ENCODE measurements at places on chromosomes 6 and 20.
A peak's percentile ranks its signal among the peaks of the same experiment; 100 is the strongest.

GRCh38 chr6:6674872-6675271, 86.4 kb downstream of the LY86 start:
- no peak for DNase-seq

DNA sequence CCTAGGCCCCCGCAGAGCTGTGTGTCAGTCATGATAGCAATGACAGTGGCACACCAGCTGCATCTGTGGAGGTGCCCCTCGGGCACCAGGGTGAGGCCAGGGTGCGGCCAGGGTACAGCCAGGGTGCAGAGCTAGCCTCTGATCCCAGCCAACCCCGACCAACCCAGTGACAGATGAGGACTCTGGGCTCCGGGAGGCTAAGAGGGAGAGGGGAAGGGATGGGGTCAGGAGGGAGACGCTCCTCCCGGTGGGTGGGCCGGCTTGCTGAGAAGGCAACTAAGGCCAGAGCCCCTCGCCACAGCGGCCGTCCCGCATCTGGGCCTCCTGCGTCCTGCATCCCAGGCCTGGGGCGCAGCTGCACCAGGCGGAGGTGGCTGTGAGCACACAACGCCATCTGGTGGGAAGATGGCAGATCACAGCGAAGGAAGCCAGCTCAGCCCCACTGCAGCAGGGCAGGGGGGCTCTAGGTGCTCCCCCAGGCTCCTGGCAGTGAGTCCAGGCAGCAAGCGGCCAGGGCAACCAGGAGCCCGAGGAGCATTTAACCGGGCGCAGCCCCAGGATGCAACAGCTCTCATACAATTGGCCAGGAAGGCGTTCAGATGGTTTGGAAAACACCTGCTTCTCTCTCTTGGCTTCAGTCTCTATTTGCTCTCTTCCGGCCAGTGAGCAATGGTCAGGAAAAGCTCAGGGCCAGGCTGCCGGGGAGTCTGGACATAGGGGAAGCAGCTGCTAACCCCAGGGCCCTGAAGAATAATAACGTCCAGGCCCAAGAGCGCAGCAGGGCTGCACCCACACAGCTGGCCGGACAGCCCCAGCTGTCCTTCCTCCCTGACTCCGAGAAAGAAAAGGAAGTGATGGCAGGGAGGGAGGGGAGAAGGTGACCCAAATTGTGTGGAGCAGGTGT, 169.4 kb downstream of the TAF4 start:
- DNase-seq = peak; percentile 65

- no peak for DNase-seq
These were observed 95.8 kb downstream of the ARMC2 start for GRCh38 chr6:108944071-108944470.

DNA sequence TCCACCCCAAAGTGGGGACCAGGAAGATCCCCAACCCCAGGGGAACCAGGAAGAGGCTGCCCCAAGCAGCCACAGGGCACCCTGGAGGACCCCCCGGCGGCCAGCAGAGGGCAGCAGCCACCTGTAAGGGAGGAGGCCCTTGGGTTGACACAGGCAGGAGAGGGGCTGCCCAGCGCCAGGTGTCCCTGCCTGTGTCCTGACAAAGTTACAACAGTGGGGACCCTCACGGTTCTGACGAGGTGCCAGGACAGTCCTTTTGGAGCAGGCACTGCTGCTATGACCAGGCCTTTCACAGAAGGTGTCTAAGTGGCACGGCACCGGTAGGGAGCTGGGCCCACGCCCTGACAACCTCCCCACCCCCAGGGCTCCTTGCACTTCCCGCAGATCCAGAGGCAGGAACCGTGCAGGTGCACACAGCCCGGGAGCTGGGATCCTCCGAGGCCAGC, 176.7 kb downstream of the BMP7 start:
- DNase-seq = peak; percentile 88

- no peak for DNase-seq
These were observed 6.0 kb downstream of the CCN5 start for GRCh38 chr20:44720997-44721784.

DNA sequence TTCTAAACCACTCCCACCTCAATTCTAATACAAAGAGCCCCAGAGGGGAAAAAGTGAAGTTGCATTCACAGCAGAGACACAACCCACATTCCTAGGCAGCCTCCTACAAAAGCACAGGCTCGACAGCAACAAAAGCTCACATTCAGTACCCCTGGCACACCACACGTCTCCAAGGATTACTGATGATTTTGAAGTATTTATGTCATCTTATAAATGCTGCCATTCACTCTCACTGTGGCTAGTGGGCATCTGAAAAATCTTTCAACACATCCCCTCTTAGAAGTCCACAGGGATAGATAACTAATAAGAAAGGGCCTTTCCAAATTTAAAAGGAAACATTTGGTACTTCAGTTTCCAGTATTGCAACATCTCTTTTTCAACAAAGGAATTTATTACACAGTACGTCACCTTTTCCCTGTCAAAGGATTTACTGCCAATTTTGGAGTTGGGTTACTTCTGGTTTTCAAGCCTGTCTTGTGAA, 146.7 kb downstream of the TASP1 start:
- no peak for DNase-seq

- no peak for DNase-seq
These were observed 28.7 kb downstream of the RNF144B start for GRCh38 chr6:18415671-18416340.

GRCh38 chr20:57666106-57666833, 43.5 kb downstream of the PMEPA1 start:
- no peak for DNase-seq

- DNase-seq = no peak
These were observed 55.4 kb upstream of the BMP2 start for GRCh38 chr20:6711951-6712649.

DNA sequence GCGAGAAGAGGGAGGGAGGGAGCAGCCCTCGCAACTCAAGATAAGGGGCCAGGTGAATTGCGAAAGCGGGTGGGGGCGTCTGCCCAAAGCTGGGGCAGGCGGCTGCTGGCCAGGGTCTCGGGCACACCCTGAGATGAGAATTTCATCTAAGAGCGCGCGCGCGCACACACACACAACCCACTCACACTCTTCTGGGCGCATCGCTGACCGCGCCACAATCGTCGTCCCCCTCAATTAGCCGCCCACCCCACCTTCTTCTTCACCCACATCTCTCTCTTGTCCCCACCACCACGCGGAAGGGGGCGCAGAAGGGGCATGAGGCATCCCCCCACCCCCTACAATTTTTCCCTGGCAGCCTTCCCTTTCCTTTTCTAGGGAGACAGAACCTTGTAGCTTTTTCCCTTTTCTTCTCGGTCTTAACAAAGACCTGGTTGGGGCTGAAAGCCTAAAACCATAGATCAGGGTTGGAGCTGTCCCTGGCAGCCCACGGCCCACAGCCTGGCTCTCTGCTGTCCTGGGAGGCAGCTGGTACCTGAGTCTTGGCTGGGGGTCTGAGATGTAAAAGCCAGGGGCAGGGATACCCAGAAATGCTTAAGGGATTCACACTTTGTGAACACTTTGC, 737 bp upstream of the PTPRT start:
- DNase-seq = no peak

GRCh38 chr6:53679446-53679933, 13.9 kb upstream of the KLHL31 start:
- DNase-seq = no peak

DNA sequence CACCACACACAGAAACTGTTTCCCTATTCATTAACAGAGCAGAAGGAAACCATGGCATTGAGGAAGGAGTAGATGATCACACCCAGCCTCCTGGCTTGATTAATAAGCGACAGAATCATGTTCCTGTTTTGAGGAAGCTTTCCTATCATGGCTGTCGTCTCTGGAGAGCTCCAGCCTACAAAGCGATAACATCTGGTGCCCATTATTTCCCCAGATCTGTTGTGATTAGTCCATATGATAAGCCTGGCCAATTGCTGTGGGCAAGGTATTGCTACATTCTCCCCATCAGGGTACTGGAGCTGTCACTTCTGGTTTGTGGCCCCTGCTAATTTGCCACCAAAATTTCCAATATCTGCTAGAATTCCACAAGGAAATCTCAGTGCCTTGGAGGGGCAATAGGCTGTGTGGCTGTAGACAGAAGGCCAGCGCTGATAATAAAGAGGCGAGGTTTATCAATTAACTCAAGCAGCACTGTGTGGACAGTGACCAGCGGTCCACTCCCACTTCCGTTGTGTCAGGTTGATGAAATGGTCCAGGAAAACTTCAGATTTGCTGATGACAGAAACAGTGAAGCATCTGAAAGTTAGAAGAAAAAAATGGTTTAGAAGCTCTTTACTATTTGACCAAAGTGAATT, 66.4 kb downstream of the OLIG3 start:
- DNase-seq = no peak

DNA sequence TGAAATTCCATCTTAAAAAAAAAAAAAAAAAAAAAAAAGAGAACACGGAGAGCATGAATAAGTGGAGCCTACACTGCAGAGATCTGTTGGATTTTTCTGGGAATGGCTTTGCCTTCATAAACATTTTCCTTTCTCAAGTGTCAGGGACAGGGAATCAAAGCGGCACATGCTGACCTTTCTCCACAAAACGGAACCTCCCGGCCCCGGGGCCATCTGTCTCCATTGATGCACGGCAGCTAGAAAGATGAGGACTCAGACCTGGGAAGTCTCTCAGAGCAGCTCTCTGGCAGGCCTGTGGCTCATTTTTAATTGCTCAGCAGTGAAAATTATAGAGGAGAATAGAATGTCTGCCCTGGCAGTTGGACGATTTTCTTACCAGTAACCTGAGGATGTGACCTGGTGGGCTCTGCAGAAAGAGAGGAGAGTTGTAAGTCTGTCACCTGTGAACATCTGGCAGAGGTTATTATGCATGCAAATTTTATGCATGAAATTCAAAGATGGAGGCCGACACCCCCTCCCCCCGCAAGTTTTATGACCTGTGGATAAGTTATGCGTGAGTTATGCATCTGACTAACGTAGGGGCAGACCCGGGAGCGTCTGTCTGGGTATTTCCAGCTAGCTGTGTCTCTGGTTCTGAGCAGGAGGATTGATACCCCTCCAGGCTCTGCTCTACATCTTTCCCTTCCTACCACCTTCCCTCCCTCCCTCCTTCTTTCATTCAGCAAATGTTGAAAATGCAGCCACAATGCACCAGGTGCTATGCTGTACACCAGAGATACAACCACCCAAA, 352.5 kb downstream of the CDH26 start:
- DNase-seq = no peak

DNA sequence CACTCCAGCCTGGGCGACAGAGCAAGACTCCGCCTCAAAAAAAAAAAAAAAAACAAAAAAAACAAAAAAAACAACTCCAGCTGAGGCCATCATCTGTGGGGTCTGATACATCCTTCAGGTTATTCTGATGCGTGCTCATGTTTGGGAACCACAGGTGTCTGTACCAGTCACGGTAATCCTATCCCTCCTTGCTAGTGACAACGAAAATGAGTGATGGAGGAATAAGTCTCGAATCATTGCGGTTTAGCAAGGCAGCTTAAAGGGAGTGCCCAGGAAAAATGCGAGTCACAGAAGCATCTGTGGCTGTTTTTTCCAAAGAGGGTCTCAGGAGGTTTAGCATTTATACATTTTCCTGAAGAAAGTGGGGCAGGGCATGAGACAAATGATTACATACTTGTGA, 48.8 kb downstream of the MCUR1 start:
- DNase-seq = no peak

- DNase-seq = no peak
These were observed 609 bp downstream of the PGM3 start for GRCh38 chr6:83192456-83192855.

DNA sequence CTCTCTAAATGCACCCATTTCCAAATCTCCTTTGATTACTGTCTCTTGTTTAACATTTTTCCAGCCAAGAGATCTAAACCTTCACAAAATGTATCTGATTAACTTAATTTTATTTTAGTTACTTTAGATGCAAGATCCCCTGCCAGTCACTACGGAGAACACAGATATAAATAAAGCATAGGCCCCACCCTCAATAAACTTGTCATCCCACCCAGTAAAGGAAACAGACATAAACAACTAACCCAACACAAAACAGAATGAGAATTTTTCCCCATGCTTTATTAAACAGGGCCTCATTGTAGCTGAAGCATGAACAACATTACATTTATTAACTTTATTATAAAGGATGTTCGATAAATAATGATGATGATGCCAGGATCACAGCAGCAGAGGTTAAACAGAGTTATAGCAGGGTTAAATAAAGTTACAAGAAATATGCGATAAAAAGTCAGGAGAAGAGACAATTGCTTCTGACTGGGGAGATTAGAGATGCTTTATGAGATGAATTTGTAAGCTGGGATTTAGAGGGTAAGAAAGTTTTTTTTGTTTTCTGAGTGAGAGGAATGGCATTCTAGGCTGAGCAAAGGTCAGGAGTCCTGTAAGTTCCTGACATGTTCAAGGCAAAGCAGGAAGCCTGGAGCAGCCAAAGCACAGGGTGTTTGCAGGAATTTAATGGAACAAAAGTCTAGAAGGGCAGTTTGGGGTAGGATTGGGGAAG, 41.1 kb downstream of the TFAP2A start:
- DNase-seq = no peak

GRCh38 chr6:112337209-112337638, 9.9 kb upstream of the RFPL4B start:
- no peak for DNase-seq

DNA sequence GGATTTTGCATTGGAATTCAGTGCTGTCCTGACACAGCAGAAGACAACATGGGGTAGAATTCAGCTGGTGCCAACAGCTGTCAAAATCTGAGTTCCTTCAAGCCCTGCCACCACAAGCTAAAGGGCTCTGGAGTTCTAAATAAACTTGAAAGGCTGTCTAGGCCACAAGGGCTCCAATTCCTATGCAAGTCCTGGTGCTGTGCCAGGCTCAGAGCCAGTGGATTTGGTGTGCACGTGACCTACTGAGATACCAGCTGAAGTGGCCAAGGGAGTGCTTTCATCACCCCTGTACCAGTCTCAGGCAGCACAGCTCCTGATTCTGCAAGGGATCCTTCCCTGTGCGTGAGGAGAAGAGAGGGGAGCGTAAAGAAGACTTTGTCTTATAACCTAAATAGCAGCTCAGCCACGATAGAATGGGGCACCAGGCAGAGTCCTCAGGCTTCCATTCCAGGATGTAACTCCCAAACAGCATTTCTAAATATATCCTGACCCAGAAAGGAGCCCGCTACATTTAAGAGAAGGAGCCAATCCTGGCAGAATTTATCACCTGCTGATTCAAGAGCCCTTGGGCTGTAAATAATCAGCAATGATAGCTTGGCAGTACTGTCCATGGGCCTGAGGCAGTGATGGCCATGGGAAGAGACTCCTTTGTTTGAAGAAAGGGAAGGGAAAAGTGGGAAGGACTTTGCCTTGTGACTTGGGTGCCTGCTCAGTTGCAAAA, 881.2 kb upstream of the EPHA7 start:
- no peak for DNase-seq

- DNase-seq = no peak
These were observed 381.6 kb downstream of the UTRN start for GRCh38 chr6:144666781-144667180.

DNA sequence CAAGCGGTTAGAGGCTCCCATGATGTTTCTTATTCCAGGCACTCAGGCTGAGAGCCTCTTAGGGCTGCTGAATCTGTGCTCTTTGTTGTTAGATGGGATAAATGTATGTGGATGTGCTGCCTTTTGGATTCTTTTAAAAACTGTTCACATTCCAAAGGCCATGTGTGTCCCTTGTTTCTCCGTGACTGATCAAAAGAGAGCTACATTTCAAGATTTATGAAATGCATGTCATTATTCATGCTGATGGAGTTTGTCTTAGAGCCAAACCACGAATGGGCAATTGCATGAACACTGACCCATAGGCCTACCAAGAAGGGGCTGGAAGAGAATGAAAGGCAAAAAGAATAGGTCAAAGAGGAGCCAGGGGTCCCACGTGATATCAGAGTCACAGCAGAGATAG, 104.9 kb upstream of the TSHZ2 start:
- DNase-seq = no peak

- DNase-seq = no peak
These were observed 121.4 kb upstream of the NAA20 start for GRCh38 chr20:19895761-19896160.

GRCh38 chr6:144334150-144334708, 49.1 kb downstream of the UTRN start:
- DNase-seq = peak; percentile 77
